ENCODE measurements at places on chromosomes 1 and 21.

GRCh38 chr1:116763116-116763786 is 9.0 kb downstream of the CD2 start:
- no peak for DNase-seq

DNA sequence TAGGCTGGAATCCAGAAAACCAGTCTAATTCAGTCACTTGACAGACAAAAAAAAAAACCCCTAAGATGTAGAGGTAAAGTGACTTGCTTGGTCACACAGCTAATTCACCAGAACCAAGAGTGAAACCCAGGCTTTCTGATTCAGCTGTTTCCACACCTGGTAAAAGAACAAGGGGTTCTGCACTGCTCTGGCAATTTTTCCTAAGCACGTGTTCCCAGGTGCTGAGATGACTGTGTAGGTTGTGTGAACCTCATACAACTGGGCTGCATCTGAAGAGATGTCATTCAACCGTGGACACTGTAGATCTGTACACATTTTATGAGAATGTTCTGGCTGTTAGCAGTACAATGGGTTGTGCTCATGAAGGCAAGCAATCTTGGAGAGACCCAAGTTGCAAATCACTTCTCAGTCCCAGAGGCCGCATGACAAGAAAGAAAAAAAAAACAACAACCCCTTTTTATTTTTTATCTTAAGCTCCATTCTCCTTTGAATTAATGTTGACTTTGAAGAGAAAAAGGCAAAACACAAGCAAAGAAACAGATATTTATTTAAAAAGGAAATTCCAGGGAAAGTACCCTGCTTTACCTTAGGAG is 95.4 kb downstream of the INTS7 start:
- no peak for DNase-seq

GRCh38 chr1:178941261-178941689 is 70.4 kb upstream of the ANGPTL1 start:
- no peak for DNase-seq

DNA sequence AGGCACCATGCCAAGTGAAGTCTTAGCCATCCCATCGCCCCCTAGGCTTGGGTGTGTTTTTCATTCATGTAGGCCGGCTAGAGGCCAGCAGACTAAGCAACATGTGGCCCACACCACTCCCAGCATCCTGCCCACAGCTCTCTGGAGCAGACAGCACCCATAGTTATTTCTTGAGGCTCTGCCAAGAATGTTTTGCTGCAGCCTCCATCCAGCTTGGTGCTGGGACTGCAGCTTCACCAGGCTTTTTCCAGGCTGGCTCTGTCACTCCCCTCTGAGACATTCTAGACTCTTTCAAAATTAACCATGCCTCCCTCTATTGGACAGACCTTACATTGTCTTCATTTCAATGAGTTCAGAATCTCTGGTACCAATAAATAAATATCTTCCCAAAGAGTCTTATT is 104.2 kb downstream of the DUSP10 start:
- no peak for DNase-seq

GRCh38 chr1:89311757-89312156 is 39.1 kb upstream of the GBP5 start:
- no peak for DNase-seq

GRCh38 chr1:184825571-184825970 is 70.9 kb upstream of the EDEM3 start:
- no peak for DNase-seq

DNA sequence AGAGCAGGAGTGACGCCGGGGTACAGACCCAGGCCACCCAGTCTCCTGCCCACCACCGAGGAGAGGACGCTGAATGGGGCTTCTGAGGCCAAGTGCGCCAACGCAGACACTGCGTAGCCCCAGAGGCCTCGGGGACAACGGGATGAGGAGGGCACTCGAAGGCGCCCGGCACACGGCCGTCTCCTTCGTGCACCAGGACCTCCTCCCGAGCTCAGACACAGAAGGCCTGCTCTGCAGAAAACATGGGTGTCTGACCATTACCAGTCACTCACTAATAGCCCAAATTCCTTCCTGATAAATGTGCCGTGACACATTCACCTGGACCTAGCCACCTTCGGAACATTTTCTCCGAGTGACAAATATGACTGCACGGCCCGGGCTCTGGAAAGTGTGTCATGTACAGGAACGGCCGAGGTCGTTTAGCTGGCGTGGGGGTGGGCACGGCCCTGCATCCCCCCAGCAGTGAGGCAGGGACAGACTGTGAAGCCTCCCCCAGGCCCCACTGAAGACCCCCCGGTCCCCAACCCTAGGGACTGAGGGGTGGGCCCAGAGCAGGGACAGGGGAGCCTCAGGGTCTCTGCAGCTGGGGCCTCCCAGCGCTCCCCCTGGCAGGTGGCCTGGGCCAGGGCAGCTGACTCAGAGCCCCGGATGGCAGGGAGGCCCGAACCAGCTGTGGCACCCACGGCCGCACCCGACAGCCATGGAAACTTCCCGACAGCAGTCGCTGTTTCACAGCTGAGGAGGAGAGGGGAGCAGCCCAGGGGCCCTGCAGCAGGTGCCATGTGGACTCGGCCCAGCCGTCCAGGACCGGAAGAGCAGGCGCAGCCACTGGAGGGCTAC is 16.7 kb upstream of the COL6A2 start:
- no peak for DNase-seq

DNA sequence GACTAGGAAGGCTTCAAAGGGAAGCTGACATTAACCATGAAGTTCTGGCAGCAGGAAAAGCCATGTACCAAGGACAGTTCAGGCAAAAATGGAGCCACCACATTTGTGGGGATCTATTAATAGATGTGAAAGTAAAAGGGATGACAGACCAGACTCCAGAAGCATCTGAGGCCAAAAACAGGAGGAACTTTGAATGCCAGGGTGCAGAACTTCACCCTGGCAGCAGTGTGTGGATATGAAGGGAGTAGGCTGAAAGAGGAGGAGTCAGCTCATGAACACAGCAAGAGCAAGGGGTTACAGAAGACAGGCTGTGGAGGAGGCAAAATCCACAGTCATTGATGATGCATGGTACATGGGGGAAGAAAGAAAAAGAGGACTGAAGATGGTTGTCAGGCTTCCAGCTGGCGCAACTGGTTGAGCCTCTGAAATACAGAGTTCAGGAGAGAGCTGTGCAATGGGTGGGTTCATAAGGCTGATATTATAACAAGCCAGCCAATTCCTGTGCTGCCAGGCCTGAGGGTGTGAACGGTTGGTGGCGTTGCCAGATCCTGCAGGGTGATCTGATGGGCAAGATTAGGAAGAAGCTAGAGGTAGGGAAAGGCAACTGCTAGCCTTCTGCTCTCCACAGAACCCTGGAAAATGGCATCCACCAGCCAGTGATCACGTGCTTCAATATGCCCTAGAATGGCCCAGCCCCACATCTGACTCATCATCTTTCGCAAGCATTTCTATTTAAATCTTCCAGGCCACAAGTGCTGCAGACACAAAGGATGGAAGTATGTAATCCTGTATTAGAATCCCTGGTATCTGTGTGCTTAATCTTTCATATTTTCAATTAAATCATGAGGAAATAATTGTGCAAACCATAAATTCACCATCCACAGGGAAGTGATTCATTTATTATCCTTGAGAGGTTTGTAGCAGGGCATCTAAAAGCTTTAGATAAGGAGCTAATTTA is 81.9 kb downstream of the SLC25A24 start:
- DNase-seq: no peak

DNA sequence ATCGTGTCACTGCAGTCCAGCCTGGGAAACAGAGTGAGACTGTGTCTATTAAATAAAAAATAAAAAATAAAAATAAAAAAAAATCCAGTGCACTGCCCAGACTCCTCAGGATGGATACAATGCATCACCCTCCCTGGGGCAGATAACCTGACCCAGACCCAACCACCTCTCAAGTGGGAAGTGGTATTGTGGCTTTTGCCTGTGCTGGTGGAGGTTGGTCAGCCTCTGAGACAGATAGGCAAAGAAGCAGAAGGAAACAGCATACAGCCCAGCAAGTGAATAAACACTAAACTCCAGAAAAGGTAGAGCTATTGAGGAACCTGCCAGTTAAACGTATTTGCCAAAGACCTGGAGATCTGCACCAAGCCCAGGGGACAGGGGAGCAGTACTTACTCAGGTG is 22.0 kb downstream of the HHIPL2 start:
- no peak for DNase-seq

DNA sequence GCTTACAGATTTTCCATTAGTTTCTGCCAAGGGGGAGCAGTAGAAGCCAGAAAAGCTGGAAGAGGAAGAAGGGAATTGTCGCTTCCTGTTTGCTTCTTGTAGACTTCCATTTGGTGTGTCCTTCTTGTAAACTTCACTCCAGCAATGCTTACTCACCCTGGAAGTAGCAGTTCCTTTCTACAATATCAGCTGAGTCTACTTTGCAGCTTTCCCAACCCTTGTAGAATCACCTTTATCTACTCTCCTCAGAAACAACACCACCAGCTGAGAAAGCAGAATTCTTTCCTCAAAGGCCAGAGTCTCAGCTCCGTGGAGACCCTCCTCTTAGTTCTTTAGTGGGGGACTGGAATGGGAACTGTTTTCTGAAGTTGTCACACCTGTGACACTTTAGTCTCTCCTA is 1136.7 kb upstream of the TMPRSS15 start:
- DNase-seq: no peak

- DNase-seq: no peak
Observed at GRCh38 chr1:111218701-111219556, 8.6 kb upstream of the CHI3L2 start.

DNA sequence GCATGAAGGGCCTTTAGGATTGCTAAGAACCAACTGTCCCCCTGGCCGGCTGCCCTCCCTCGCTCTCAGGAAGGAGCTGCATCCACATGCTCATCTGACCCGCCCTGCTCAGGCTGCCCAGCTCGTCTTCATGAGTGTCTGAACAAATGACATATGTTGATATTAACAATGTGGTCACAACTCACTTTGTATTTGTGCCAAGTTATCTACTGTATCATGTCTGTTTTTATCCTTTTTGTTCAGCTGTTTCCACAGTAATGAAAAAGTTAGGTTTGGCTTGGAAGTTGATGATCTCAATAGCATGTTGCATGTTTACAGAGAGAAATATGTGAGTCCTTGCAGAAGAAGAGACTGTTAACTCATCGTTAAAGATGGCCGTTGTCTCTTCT is 75.1 kb downstream of the PHTF1 start:
- DNase-seq: no peak

DNA sequence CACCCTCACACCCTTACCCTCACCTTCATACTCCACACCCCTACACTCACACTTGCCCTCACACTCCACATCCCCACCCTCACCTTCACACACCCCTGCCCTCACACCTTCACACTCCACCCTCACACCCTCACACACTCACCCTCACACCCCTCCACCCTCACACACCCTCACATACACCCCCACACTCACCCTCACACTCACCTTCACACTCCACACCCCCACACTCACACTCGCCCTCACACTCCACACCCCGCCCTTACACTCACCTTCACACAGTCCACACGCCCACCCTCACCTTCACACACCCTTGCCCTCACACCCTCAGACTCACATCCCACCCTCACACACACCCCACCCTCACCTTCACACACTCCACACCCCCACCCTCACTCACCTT is 43.6 kb upstream of the EDN2 start:
- no peak for DNase-seq

- no peak for DNase-seq
Observed at GRCh38 chr1:21325231-21325718, 35.0 kb upstream of the ECE1 start.

- no peak for DNase-seq
Observed at GRCh38 chr1:15916417-15916816, 59.5 kb downstream of the ZBTB17 start.

GRCh38 chr1:25927521-25928265 is 21.5 kb upstream of the STMN1 start:
- DNase-seq: no peak

GRCh38 chr21:27475363-27475955 is 508.6 kb upstream of the ADAMTS5 start:
- no peak for DNase-seq

DNA sequence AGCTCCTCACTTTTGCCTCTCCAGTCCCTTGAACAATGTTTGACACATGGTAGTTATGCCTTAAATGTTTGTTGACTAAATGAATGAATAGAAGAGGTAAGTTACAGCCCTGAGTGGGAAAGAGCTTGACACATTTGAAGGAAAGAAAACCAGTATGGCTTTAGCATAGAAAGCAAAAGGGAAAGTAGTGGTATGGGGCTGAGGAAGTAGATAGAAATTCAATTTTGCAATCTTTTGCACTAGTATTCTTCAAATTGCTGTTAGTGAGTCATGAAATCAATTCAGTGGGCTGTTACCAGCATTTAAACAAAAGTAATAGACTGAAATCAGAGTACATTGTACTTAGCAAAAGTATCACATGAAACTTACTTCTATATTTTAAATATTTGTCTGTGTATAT is 21.1 kb downstream of the PLA2G4A start:
- no peak for DNase-seq

- DNase-seq: no peak
Observed at GRCh38 chr1:184866991-184867788, 107.1 kb downstream of the NIBAN1 start.

- DNase-seq: peak; percentile 2
Observed at GRCh38 chr1:197441999-197442414, 174.0 kb downstream of the CRB1 start.

GRCh38 chr1:243267471-243267880 is 11.6 kb downstream of the SDCCAG8 start:
- DNase-seq: no peak

DNA sequence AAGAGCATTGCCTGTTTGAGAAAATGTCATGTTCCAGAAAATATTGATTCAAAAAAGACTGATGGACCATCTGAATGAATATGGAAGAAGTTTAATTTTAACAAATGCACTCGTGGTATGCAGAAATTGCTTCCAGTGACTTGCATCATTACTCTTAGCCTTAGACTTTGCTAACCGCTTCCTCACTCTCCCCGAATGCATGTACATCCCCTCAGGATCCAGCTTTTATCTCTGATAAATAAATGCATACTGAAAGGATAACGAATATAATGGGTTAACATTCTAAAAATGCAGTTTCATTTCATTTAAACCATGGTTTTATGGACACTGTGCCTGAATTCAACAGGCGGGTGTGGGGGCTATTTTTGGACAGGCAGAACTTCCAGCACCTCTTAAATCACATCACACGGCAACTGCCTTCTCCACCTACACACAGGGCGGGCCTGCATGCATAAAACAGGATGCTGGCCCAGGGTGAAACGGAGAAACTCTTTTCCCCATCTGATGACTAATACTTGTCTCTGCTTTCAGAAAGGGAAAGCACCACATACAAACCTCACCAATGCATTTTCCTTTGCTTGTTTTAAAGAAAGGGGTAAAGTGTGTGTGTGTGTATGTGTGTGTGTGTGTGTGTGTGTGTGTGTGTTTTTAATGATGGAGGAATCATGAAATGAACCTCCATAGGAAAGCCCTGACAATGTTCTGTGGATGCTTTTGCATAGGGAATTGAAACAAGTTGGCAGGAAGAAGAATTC is 48.7 kb downstream of the SPAG17 start:
- no peak for DNase-seq

Data from iPS DF 19.7 (cell line).